A673 (cell line): ENCODE measurements at places on chromosomes 1 and 21. TPM values are rescaled to one million over a fixed set of nuclear protein-coding genes. Genes with fewer than 3 reads are reported as not detected.

DNA sequence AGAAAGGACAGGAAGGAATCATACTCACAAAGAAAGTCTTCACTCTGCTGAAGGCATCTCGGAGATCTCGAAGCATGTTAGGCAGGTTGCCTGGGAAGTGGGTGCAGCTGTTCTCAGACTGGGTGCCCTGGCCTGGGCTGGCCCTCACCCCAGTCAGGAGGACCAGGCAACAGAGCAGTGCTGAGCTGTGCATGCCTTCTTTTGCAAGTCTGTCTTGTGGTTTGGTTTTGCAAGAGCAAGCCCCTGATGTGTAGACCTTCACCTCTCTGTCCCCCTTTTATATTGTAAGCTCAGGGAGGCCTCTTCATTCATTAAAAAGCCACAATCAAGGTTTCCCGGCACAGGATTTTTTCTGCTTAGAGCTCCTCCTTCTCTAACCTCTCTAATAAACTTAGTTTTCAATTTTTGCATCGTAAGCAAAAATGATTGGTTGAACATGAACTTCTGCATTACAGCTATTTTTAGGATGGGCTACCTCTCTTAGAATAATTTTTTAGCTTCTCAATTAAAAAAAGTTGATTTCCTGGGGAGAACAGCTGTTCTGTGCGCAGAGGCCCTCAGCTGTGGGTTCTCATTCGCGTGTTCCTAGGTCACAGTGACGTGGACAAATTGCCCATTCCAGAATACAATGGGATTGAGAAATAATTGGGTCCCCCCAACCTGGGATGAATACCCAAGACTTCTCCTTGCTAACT, at the start of gene IL10:
Gene IL10 (minus strand): TSS at position 252 of the 695 bp plus-strand sequence. CDS start 59 bp downstream, at position 193.
- H3K4me3 ChIP-seq, result no peak within 1 kb of the TSS
- no peaks in the 10 kb centered on the region for H3K4me1 ChIP-seq
- H3K27ac ChIP-seq, result no peak within 1 kb of the TSS
- no peak for DNase-seq
- peaks cover 4% of the 10 kb centered on the region for H3K27me3 ChIP-seq

DNA sequence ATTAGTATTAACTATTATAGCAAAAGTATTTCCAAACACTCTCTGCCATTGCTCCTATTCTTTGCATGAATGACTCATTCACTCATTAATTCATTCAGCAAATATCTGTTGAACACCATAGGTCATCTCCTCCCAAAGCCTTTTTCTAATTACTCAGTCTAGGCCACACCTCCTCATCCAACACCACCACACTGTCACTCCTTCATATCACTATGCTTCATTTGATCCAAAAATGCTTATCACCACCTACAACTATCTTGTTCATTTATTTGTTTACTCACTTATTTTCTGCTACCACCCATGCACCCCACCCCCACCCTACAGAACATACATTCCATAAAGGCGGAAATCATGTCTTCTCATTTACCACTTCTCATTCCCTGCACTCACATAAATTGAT, 94.4 kb upstream of the TNFSF4 start:
- no peak overlapping the region for H3K27ac ChIP-seq
- DNase-seq, result peak; percentile 12
- H3K4me3 ChIP-seq, result no peak overlapping the region
- H3K36me3 ChIP-seq, result no peaks in the 10 kb centered on the region
- H3K4me1 ChIP-seq, result no peaks in the 10 kb centered on the region
- H3K27me3 ChIP-seq, result no peaks in the 10 kb centered on the region

DNA sequence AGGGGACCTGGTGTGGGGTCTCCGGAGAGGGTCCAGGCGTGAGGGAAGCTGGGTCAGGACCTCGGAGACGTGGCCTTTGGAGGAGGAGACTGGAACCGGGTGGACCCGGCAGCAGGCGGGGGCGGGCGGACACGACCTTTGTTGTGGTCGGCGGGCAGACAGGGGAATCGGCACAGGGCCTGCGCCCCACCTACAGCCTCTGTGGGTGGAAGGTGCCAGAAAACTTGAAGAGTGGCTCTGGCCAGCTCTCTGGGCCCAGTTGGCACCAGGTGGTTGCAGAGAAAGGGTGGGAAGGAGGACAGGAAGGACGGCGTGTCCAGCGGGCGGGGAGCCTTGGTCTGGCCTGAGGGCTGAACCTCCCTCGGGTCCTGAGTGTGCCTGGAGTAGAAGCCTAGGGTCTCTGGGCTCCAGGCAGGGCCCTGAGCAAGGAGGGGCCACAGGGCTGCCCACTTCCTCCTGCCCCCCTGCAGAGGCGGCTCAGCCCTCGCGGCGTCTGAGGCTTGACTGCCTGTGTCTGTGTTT, 7.7 kb upstream of the TTLL10 start:
- no peaks in the 10 kb centered on the region for H3K36me3 ChIP-seq
- no peak for DNase-seq
- no peaks in the 10 kb centered on the region for H3K27me3 ChIP-seq

- no peak overlapping the region for H3K27ac ChIP-seq
- no peaks in the 10 kb centered on the region for H3K4me1 ChIP-seq
- no peaks in the 10 kb centered on the region for H3K36me3 ChIP-seq
- no peak for DNase-seq
- H3K4me3 ChIP-seq, result no peak overlapping the region
These were observed 50.2 kb upstream of the LHX8 start for GRCh38 chr1:75083848-75084514.

GRCh38 chr1:213905344-213905743, 82.4 kb upstream of the PROX1 start:
- DNase-seq, result no peak
- H3K4me3 ChIP-seq, result no peak overlapping the region
- H3K27ac ChIP-seq, result no peak overlapping the region
- H3K4me1 ChIP-seq, result no peaks in the 10 kb centered on the region
- peaks cover 45% of the 10 kb centered on the region for H3K27me3 ChIP-seq
- H3K36me3 ChIP-seq, result no peaks in the 10 kb centered on the region

DNA sequence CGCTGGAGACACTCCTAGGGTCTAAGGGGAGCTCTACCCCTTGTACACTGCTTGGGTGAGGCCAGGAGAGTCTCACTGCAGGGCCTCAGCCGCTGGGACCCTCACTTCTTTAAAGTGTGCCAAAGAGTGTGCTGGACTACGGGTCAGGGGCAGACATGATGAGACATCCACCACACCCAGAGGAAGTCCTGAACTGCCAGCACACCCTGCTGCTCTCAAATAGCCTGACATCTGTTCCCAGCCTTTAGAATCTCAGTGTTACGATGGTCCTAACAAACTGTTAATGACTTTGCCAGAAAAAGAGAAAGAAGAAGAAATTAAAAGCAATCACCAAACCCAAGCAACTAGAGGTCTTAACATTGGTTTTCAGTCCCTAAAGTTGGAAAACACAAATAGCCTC, 49.0 kb downstream of the MRPL37 start:
- no peak overlapping the region for H3K27ac ChIP-seq
- peaks cover 5% of the 10 kb centered on the region for H3K4me1 ChIP-seq
- no peaks in the 10 kb centered on the region for H3K36me3 ChIP-seq

GRCh38 chr1:9589719-9590157, 1.0 kb downstream of the TMEM201 start:
- H3K4me3 ChIP-seq, result peak overlapping the region; percentile 91
- DNase-seq, result peak; percentile 35
- no peaks in the 10 kb centered on the region for H3K36me3 ChIP-seq
- peaks cover 44% of the 10 kb centered on the region for H3K4me1 ChIP-seq

- no peak overlapping the region for H3K27ac ChIP-seq
- no peaks in the 10 kb centered on the region for H3K27me3 ChIP-seq
- H3K4me1 ChIP-seq, result peaks cover 2% of the 10 kb centered on the region
- no peaks in the 10 kb centered on the region for H3K36me3 ChIP-seq
- no peak overlapping the region for H3K4me3 ChIP-seq
These were observed 26.6 kb upstream of the FBXO28 start for GRCh38 chr1:224087286-224087794.

DNA sequence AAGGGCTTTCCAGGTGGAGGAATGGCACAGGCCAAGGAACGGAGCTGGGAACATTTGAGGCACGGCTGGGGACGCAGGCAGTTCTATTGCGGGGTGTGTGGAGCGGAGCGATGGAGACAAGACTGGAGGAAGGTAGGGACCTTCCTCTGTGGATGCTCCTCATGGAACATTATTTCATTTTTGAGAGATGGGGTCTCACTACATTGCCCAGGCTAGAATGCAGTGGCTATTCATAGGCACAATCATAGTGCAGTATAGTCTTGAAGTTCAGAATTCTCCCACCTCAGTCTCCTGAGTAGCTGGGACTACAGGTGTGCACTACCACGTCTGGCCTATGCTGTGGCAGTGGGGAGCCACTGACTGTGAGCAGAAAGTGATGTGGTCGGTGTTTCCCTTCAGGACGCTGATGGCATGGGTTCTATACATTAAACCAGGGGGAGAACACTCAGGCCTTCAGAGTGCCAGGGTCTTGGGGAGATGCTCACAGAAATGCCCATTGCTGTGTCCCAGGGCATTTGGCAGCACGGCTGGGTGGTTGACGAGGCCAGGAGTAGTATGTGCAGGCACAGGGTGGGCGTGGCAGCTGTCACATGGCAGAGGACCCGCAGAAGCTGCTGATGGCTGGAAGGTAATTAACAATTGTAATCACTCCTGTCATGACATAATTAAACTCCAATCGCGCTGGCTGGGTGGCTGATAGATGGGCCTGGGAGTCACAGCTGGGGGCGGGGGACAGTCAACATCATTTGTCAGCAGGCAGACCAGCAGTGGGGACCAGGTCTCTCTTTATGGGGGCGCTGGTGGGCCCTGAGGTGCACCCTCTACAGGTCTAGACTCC, 40.8 kb upstream of the ACOT11 start:
- H3K4me1 ChIP-seq, result no peaks in the 10 kb centered on the region
- DNase-seq, result no peak
- H3K27me3 ChIP-seq, result no peaks in the 10 kb centered on the region
- H3K27ac ChIP-seq, result no peak overlapping the region

DNA sequence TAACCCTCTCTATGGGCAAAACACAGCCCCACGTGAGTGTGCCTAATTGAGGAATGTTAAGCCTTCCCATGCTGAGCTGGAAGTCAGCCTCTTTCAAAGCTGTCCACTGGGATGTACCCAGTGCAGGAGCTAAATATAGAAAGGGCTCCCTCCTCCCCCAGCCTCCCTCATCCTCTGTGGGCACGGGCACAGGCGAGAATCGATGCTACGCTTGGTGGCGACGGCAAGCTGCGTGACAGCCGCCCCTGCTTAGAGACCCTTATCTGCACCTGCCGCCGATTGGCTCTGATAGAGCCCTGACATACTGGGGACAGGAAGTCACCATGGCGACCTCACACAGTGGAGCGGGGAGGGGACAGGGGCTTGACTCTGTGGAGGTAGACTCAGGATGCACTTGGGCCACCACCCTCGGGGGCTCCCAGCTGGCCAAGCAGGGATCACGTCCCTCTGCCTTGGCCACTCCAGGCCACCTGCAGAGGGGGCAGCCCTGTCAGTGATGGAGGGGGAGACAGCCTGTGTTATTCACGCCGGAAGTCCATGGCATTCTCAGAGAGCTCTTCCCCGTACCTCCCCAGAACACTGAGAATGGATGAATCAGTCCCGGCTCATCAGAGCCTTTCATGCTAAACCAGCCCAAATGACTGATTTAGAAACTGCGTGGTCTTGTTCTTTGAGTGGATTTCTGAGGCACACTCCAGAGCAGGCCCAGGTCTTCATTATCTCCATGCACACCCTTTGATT, 84.8 kb downstream of the KCND3 start:
- no peak overlapping the region for H3K27ac ChIP-seq
- H3K36me3 ChIP-seq, result no peaks in the 10 kb centered on the region
- no peak overlapping the region for H3K4me3 ChIP-seq
- no peaks in the 10 kb centered on the region for H3K27me3 ChIP-seq
- DNase-seq, result peak; percentile 79
- H3K4me1 ChIP-seq, result peaks cover 17% of the 10 kb centered on the region

GRCh38 chr1:214135886-214136285, 145.1 kb upstream of the SMYD2 start:
- peaks cover 13% of the 10 kb centered on the region for H3K27me3 ChIP-seq
- DNase-seq, result no peak
- no peaks in the 10 kb centered on the region for H3K36me3 ChIP-seq
- no peaks in the 10 kb centered on the region for H3K4me1 ChIP-seq
- no peak overlapping the region for H3K27ac ChIP-seq

- no peaks in the 10 kb centered on the region for H3K4me1 ChIP-seq
- H3K4me3 ChIP-seq, result no peak overlapping the region
- H3K36me3 ChIP-seq, result no peaks in the 10 kb centered on the region
- H3K27ac ChIP-seq, result no peak overlapping the region
These were observed 127.6 kb downstream of the ZP4 start for GRCh38 chr1:237763137-237763536.

DNA sequence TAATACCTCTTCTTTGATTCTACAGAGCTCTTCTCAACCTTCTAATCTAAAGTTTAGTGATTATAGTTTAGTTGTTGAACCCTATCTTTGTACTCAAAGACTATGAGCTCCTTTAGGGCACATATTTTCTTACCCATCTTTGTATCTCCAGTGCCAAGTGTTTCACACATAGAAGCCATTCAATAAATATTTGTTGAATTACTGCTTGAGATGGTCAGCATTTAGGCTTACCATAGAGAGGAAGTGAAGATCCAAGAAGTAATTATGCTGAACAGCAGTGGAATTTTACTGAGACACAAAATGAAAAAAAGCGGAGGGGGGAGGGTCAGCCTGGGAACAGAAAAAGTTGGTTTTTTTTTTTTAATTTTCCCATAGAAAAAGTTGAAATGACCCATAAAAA, 21.9 kb downstream of the PIK3R3 start:
- no peak for DNase-seq
- H3K27me3 ChIP-seq, result no peaks in the 10 kb centered on the region
- H3K4me1 ChIP-seq, result peaks cover 4% of the 10 kb centered on the region
- H3K36me3 ChIP-seq, result no peaks in the 10 kb centered on the region
- no peak overlapping the region for H3K27ac ChIP-seq

- no peaks in the 10 kb centered on the region for H3K4me1 ChIP-seq
- DNase-seq, result no peak
- H3K4me3 ChIP-seq, result no peak overlapping the region
- no peak overlapping the region for H3K27ac ChIP-seq
These were observed 55.9 kb downstream of the VCAM1 start for GRCh38 chr1:100775483-100775882.

FCRL5 gene
- not detected in 2 replicates for total RNA-seq

NPPB gene
- not detected in 2 replicates for total RNA-seq

PGLYRP3 gene
- not detected in 2 replicates for total RNA-seq

TMPRSS15 gene
- not detected in 2 replicates for total RNA-seq

EPS8L3 gene
- not detected in 2 replicates for total RNA-seq

PRKAB2 gene
- 14.4 and 15.0 TPM in 2 replicates for total RNA-seq

SLC22A15 gene
- 0.39 and 0.52 TPM in 2 replicates for total RNA-seq

OR2T35 gene
- total RNA-seq, result not detected in 2 replicates

LEPR gene
- total RNA-seq, result 1.5 and 1.6 TPM in 2 replicates

ERRFI1 gene
- 36.2 and 44.4 TPM in 2 replicates for total RNA-seq
